ENCODE measurements at places on chromosomes 13 and 19. TPM values are rescaled to one million over a fixed set of nuclear protein-coding genes. Genes with fewer than 3 reads are reported as not detected.
A peak's percentile ranks its signal among the peaks of the same experiment; 100 is the strongest.

FGF21 gene
- not detected for total RNA-seq

DNA sequence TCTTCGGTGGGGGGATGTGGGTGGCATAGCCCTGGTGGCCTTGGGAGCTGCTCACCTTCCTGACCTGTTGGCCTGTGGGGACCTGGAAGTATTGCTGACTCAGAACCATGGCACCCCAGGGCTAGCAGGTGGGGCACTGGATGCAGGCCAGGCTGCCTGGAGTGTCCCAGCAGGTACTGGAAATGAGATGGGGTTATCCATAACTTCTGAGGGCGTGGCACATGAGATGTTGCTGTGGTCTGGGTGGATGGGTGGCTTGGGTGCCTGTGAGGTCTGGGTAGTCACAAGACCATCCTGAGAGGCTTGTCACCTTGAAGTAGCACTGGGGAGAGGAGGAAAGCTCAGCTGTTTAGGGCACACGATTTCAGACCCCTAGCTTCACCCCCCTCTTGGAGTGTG is 636 bp upstream of the RNF225 start:
- H3K27ac ChIP-seq, result no peak overlapping the region
- H3K27me3 ChIP-seq, result no peaks in the 10 kb centered on the region

PLA2G4C gene
- total RNA-seq, result 2.0 TPM

GRCh38 chr13:58728126-58728525 is 1096.6 kb downstream of the PCDH17 start:
- H3K27me3 ChIP-seq, result no peaks in the 10 kb centered on the region
- no peaks in the 10 kb centered on the region for H3K4me1 ChIP-seq
- DNase-seq, result no peak
- H3K36me3 ChIP-seq, result no peaks in the 10 kb centered on the region
- H3K27ac ChIP-seq, result no peak overlapping the region

- H3K27ac ChIP-seq, result peak overlapping the region; percentile 76
- H3K36me3 ChIP-seq, result no peaks in the 10 kb centered on the region
- H3K27me3 ChIP-seq, result no peaks in the 10 kb centered on the region
- H3K4me3 ChIP-seq, result peak overlapping the region; percentile 55
- H3K4me1 ChIP-seq, result peaks cover 13% of the 10 kb centered on the region
Measured at GRCh38 chr19:38389101-38389925, 816 bp downstream of the SPRED3 start.

DNA sequence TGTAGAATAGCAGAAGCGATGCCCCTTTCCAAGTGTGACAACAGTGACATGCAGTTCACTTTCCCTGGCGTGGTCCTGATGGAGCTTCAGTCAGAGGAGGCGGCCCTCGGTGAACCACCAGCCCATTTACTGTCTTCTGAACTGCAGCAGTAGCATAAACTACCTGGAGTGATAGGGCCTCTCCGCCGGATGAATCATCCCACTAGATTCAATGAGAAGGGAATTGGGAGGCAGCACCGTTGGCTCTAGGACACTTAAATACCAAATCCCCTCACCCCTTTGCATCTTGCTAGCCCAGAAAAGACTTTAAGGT is 112.8 kb upstream of the GPR12 start:
- no peak overlapping the region for H3K27ac ChIP-seq
- H3K4me1 ChIP-seq, result no peaks in the 10 kb centered on the region
- H3K27me3 ChIP-seq, result peaks cover 3% of the 10 kb centered on the region
- no peak for DNase-seq
- H3K36me3 ChIP-seq, result no peaks in the 10 kb centered on the region

ZNF837 gene
- 1.6 TPM for total RNA-seq

DNA sequence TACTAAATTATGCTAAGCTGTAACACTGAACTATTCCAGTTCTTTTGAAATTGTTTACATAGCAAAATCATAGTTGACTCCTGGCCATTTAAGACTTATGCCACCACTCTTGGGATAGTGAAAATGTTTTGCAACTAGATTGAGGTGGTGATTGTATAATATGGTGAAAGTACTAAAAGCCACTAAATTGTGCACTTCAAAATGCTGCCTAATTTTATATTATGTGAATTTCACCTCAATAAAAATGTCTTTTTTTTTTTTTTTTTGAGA is 5.0 kb upstream of the SAE1 start:
- H3K4me3 ChIP-seq, result no peak overlapping the region
- no peaks in the 10 kb centered on the region for H3K27me3 ChIP-seq
- H3K27ac ChIP-seq, result no peak overlapping the region

DNA sequence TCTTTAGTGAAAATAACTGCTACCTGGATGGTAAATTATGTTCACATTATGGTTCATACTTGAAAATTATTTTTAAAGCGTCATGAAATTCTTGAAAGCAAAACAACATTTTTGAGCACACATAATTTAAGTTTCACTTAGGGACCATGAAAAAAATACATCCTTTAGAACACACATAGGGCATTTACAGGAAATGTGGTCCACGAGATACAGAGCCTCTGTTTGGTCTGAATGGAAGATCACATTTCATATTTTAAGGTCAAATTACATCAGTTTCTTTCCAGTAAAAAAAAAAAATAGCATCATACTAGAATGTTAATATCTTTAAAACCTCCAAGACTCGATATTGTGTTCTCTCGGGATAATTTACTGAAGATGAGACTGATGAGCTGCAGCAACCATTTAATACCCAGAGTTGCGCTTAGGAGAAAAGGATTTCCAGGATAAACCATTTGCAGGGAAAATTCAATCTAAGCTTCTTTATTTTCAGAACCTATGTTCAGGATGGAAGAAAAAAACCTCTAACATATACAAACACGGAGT is 720.7 kb downstream of the DIAPH3 start:
- H3K27ac ChIP-seq, result no peak overlapping the region
- no peak overlapping the region for H3K4me3 ChIP-seq
- no peaks in the 10 kb centered on the region for H3K27me3 ChIP-seq
- no peak for DNase-seq
- no peaks in the 10 kb centered on the region for H3K4me1 ChIP-seq

SLC5A5 gene
- total RNA-seq, result 6.3 TPM

GAPDHS gene
- not detected for total RNA-seq

GRCh38 chr19:56341948-56342347 is 27.3 kb upstream of the ZSCAN5A start:
- H3K27me3 ChIP-seq, result peaks cover 5% of the 10 kb centered on the region
- no peaks in the 10 kb centered on the region for H3K4me1 ChIP-seq
- no peak for DNase-seq
- H3K4me3 ChIP-seq, result no peak overlapping the region
- no peak overlapping the region for H3K27ac ChIP-seq
- H3K36me3 ChIP-seq, result no peaks in the 10 kb centered on the region

- H3K4me1 ChIP-seq, result no peaks in the 10 kb centered on the region
- H3K36me3 ChIP-seq, result no peaks in the 10 kb centered on the region
- H3K4me3 ChIP-seq, result no peak overlapping the region
- no peak for DNase-seq
- no peak overlapping the region for H3K27ac ChIP-seq
Measured at GRCh38 chr13:52118595-52118994, 10.3 kb downstream of the NEK5 start.

GRCh38 chr13:48571126-48571913 is 38.4 kb upstream of the RCBTB2 start:
- H3K27me3 ChIP-seq, result no peaks in the 10 kb centered on the region
- H3K4me3 ChIP-seq, result no peak overlapping the region
- no peak overlapping the region for H3K27ac ChIP-seq
- DNase-seq, result no peak
- no peaks in the 10 kb centered on the region for H3K4me1 ChIP-seq
- no peaks in the 10 kb centered on the region for H3K36me3 ChIP-seq

GRCh38 chr19:43589678-43590077 is 6.3 kb downstream of the IRGQ start:
- H3K36me3 ChIP-seq, result no peaks in the 10 kb centered on the region
- no peaks in the 10 kb centered on the region for H3K27me3 ChIP-seq
- no peaks in the 10 kb centered on the region for H3K4me1 ChIP-seq
- DNase-seq, result no peak

MCOLN1 gene
- total RNA-seq, result 28.0 TPM

- H3K36me3 ChIP-seq, result no peaks in the 10 kb centered on the region
- no peak overlapping the region for H3K4me3 ChIP-seq
- no peaks in the 10 kb centered on the region for H3K27me3 ChIP-seq
- no peak for DNase-seq
- H3K4me1 ChIP-seq, result no peaks in the 10 kb centered on the region
Measured at GRCh38 chr13:110162053-110162452, 144.9 kb downstream of the COL4A1 start.

ARHGAP45 gene
- 27.8 TPM for total RNA-seq

- H3K27me3 ChIP-seq, result no peaks in the 10 kb centered on the region
- no peaks in the 10 kb centered on the region for H3K4me1 ChIP-seq
- H3K27ac ChIP-seq, result no peak overlapping the region
- no peak overlapping the region for H3K4me3 ChIP-seq
Measured at GRCh38 chr13:65236841-65237418, 1993.2 kb downstream of the PCDH9 start.

GRCh38 chr19:54444737-54445136 is 4.3 kb upstream of the LENG8 start:
- no peak overlapping the region for H3K27ac ChIP-seq
- peaks cover 9% of the 10 kb centered on the region for H3K4me1 ChIP-seq
- no peak for DNase-seq
- no peaks in the 10 kb centered on the region for H3K27me3 ChIP-seq

- H3K27me3 ChIP-seq, result peaks cover 7% of the 10 kb centered on the region
- H3K4me3 ChIP-seq, result no peak overlapping the region
- H3K27ac ChIP-seq, result no peak overlapping the region
Measured at GRCh38 chr19:54523403-54523802, 20.8 kb downstream of the LAIR2 start.

DNA sequence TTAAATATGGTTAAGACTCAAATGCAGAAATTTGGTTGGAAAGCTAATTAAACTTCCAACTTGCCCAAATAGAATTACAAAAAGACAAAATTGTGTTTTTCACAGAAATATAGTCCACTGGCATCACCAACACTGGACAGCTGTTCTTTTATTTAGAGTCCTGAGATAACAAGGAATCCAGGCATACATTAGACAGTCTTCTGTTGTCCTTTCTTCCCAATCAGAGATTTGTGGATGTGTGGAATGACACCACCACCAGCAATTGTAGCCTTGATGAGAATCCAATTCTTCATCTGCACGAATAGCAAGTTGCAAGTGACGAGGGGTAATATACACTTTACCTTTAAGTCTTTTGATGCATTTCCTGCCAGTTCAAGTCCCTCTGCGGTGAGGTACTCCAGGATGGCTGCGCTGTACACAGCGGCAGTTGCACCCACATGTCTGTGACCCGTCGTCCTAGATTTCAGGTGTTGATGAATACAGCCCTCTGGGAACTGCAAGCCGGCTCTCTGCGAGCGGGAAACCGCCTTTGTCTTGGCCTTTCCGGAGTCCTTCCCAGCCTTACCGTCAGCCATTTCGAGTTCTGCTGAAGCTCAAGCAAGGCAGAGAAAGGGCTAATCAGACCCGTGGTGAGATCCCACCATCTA is 14.7 kb downstream of the UBAC2 start:
- no peaks in the 10 kb centered on the region for H3K36me3 ChIP-seq
- H3K27me3 ChIP-seq, result no peaks in the 10 kb centered on the region
- H3K4me3 ChIP-seq, result no peak overlapping the region
- no peaks in the 10 kb centered on the region for H3K4me1 ChIP-seq
- no peak overlapping the region for H3K27ac ChIP-seq

DNA sequence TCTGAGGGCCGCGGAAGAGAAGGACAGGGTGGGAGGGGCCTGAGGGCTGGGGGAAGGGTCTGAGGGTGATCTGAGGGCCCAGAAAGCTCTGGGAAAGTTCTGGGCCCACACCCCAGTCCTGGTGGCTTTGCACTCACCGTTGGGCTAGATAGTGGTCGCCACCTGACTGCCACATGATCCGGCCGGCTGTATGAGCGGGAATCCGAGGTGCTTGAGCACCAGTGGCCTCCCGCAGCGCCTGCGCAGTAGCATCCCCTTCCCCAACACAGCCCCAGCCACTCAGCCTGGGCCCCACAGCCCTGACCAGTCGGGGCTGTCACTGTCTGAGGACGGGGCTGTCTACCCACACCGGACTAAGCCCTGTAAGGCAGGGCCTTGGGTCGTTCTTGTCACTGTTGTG is 15.0 kb downstream of the PRODH2 start:
- H3K36me3 ChIP-seq, result no peaks in the 10 kb centered on the region
- no peak overlapping the region for H3K27ac ChIP-seq
- H3K4me3 ChIP-seq, result no peak overlapping the region
- no peak for DNase-seq
- no peaks in the 10 kb centered on the region for H3K27me3 ChIP-seq
- H3K4me1 ChIP-seq, result no peaks in the 10 kb centered on the region

DNA sequence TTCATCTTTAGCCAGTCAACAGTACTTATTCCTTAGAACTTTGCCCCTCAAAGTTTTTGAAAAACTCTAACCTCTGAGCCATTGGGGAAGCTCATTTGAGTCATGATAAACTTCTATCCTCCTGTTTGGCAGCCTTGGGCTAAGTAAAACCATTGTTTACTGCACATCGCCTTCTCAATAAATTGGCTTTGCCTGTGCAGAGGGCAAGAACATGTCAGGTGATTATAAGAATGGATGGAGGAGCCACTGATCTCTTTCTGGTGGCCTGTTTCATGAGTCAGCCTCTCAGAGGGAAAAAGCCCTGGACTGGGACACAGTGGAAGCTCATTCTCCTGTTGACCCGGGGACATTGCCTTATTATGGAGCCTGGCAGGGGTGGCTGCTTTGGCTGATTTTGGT is 19.4 kb upstream of the PSG4 start:
- H3K27ac ChIP-seq, result no peak overlapping the region
- H3K36me3 ChIP-seq, result no peaks in the 10 kb centered on the region
- H3K27me3 ChIP-seq, result no peaks in the 10 kb centered on the region
- no peak overlapping the region for H3K4me3 ChIP-seq

- no peak overlapping the region for H3K4me3 ChIP-seq
- no peaks in the 10 kb centered on the region for H3K27me3 ChIP-seq
- no peak overlapping the region for H3K27ac ChIP-seq
Measured at GRCh38 chr19:22919946-22920345, 83.0 kb downstream of the ZNF728 start.

DNA sequence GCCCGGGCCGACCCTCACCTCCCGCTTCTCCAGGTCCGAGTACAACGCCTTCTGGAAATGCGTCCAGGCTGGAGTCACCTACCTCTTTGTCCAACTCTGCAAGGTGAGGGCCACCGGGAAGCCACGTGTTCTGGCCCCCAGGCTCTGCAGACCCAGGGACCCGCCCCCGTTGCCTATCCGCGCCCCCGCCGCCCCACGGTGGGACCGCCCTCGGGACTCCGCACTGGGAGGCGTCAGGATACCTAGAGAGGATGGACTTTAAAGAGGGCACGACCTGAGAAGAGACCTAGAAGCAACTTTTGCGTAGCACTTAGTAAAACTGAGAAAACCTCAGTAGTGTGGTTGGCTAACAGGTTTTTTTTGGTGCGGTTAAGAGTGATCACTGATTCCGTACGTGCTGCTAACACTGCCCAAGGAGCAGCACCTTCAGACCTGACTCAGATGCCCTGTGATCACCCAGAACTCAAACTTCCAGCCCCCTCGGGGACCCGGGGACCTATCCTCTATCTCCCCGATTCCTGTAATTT is 492 bp downstream of the TMEM147 start:
- no peaks in the 10 kb centered on the region for H3K27me3 ChIP-seq
- peak overlapping the region; percentile 97 for H3K27ac ChIP-seq
- peaks cover 12% of the 10 kb centered on the region for H3K4me1 ChIP-seq
- peak overlapping the region; percentile 98 for H3K4me3 ChIP-seq
- DNase-seq, result no peak

- H3K27ac ChIP-seq, result no peak overlapping the region
- DNase-seq, result no peak
- no peak overlapping the region for H3K4me3 ChIP-seq
Measured at GRCh38 chr13:39823063-39823713, 167.7 kb downstream of the COG6 start.

SBK3 gene
- total RNA-seq, result 4.0 TPM

GRCh38 chr19:46049597-46049996 is 8.8 kb upstream of the IGFL4 start:
- H3K27ac ChIP-seq, result no peak overlapping the region
- H3K4me1 ChIP-seq, result no peaks in the 10 kb centered on the region
- H3K27me3 ChIP-seq, result no peaks in the 10 kb centered on the region
- H3K4me3 ChIP-seq, result no peak overlapping the region
- no peak for DNase-seq

ZNF253 gene
- total RNA-seq, result 8.9 TPM
